ENCODE measurements at places on chromosomes 5 and 9.

DNA sequence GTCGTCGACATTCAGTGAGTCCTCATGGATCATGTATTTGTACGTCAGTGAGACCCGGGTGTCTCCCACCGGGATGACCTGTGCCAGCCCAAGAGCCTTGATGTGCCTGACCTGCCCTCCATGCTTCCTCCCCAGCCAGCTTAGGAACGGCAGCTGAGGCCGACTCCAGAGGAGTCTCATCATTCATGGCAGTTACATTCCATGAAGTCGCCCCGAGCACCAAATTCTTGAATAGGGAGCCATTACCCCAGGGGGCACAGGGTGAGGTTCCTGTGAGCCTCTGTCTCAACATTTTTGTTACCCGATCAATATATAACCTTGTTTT, 67.8 kb downstream of the ZNF354C start:
- DNase-seq = no peak

DNA sequence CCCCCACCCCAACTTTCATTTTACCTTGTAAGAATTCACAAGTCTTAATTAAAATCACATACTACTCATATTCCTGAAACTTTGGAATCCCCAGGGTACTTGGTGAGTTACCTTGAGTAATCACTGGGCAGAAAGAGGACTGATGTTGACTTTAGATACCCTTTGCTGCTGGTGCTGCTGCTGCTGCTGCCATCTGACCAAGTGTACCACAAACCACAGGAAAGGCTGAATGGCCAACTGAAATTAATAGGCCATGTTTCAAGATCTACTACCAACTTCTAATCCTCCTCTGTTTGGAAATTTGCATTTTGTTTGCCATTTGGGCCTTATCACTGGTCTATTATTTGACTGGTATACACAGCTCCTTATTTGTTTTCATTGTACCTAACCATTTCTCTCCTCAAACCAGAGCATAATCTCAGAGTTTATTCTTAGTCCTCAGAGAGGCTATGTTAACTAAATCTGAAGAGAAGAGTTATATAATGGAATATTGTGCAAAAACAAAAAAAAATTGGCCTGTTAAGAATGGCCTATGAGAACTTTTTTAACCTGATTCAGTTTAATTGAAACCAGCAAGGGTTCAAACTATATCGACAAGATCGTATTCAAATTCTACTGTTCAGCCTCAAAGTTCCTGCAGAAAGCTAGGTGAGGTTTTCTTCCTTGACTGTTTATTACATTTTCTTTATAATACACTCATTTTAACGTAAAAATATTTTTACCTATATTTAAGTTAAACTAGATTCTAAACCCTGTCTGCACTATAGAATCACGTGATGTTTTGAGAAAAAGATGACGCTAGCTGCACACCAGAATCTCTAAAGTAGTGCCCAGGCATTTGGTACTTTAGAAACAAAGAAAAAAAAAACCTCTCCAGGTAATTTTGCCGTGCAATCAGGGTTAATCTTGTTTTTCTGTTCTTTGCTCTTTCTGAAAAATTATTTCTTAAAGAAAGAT, 13.1 kb downstream of the SELENOP start:
- DNase-seq = no peak

DNA sequence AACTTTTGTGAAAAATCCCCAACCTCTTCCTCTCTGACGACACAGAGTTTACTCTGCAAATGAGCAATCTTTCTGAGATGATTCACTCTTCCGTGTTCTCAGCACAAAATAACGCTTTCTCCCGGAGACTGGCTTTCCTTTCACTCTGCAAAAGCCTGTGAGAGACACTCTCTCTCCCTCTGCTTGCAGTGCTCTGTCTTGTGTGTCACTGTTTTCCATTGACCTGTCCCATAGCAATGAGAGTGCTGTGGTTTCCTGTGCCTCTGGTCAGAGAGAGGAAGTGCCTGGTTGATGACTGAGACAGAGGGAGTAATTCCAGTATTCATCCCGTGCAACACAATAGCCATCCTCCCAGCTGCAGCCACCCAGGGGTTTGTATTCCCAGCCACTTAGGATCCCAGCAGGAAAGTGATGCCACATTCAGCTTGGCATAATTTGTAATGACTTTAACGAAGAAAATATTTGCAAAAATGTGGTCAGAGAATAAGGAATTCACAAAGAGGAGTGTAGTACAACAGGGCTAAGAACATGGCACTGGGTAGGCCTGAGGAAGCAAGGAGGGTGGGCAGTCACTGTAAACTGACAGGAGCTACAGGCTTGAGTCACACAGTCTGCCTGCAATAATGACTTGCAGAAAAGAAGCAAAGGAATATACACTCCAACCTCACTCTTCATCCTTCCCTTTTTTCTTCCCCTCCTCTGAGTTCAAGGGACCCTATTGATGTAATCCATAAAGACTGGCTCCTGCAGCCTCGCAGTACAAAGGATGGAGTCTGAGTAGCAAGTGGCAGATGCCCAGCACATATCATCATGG, 463.5 kb upstream of the RGMB start:
- no peak for DNase-seq

GRCh38 chr5:168984135-168984675, 316.7 kb downstream of the SLIT3 start:
- no peak for DNase-seq

- no peak for DNase-seq
Measured at GRCh38 chr5:181187500-181188213, 17.3 kb downstream of the TRIM7 start.

DNA sequence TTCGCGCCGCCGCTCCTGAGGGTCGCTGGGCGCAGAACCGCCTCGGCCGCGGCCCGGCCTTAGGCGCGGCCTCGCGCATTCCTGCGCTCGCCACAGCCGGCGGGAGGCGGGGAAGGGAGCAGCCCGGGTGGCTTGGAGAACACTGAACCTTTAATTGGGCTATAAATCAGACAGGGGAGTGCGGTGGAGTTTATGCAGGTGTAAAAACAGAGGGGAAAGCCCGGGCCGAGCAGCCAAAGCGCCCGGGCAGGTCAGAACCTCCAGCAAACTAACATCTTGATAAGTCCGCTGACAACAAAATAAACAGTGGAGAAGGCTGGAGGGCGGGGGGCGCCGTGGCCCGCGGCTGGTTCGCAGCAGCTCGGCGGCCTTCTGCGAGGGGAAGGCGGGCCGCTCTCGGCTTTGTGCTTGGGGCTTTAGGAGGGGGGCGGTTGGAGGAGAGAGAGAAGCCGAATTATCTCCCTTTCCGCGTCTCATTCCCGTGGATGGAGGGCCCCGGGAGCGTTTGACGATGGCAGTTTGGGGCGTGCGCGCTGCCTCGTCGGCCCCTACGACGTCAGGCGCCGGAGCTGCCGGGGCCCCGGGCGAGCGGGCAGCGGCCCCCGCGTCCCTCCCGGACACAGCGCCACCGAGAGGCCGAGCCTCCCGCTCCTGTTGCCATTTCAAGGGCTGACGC, 11.3 kb downstream of the FOXD1 start:
- no peak for DNase-seq

- DNase-seq = peak; percentile 10
Measured at GRCh38 chr5:138276402-138277054, 2.1 kb upstream of the GFRA3 start.

GRCh38 chr9:112439171-112439570, 47.5 kb upstream of the KIAA1958 start:
- no peak for DNase-seq

GRCh38 chr9:85895685-85896084, 45.3 kb upstream of the NAA35 start:
- DNase-seq = no peak

- no peak for DNase-seq
Measured at GRCh38 chr9:36319806-36320205, 61.6 kb upstream of the GNE start.

- no peak for DNase-seq
Measured at GRCh38 chr5:142404046-142404477, 79.2 kb upstream of the SPRY4 start.

DNA sequence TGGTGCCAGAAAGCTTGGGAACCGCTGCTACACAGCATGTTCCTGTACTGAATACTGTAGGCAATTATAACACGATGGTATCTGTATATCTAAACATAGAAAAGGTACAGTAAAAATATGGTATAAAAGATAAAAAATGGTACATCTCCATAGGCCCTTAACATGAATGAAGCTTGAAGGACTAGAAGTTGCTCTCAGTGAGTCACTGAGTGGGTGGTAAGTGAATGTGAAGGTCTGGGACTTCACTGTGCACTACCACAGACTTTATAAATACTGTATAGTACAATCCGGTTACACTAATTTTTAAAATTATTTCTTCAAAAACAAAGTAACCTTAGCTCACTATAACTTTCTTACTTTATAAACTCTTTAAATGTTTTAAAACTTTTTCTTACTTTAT, 819.9 kb upstream of the GRAMD2B start:
- DNase-seq = no peak

All from NCI-H187 treated with DMSO at 0.1 percent for 48 hours (cell line).